Smooth muscle cell of the umbilical artery (primary cell): ENCODE measurements at places on chromosomes 5 and 9. TPM values are rescaled to one million over a fixed set of nuclear protein-coding genes. Genes with fewer than 3 reads are reported as not detected.

Gene HK3
- total RNA-seq = not detected in 2 replicates

Gene BICD2
- total RNA-seq = 45.1 and 77.2 TPM in 2 replicates

Gene SPAAR
- total RNA-seq = 0.14 TPM in 1 of 2 replicates, not detected in the other

Gene ADAMTS12
- total RNA-seq = 73.0 and 179 TPM in 2 replicates

Gene DNAH5
- 0.89 and 1.1 TPM in 2 replicates for total RNA-seq

Gene SPINK5
- not detected in 2 replicates for total RNA-seq

Gene C5orf63
- total RNA-seq = 1.2 and 1.5 TPM in 2 replicates

Gene OR1J2
- not detected in 2 replicates for total RNA-seq

Gene ZCCHC7
- total RNA-seq = 22.3 and 23.9 TPM in 2 replicates

Gene PRRT1B
- total RNA-seq = not detected in 2 replicates

Gene GABRB2
- total RNA-seq = 0.30 and 0.32 TPM in 2 replicates

Gene DIRAS2
- 0.78 and 3.6 TPM in 2 replicates for total RNA-seq

Gene FRMPD1
- total RNA-seq = under 0.01 and 0.05 TPM in 2 replicates

Gene FAM169A
- total RNA-seq = under 0.01 and 0.74 TPM in 2 replicates

Gene CDC20B
- total RNA-seq = not detected in 2 replicates

Gene PHF24
- 0.05 and 0.30 TPM in 2 replicates for total RNA-seq

Gene CCNG1
- total RNA-seq = 481 and 509 TPM in 2 replicates

Gene OCLN
- total RNA-seq = 0.59 and 0.74 TPM in 2 replicates

Gene SLC27A6
- total RNA-seq = under 0.01 and 0.32 TPM in 2 replicates

Gene LCN12
- total RNA-seq = 0.30 and 0.51 TPM in 2 replicates

Gene NPR3
- 1.2 and 2.1 TPM in 2 replicates for total RNA-seq

Gene SLC45A2
- under 0.01 TPM in 1 of 2 replicates, not detected in the other for total RNA-seq

Gene AK8
- under 0.01 and 0.14 TPM in 2 replicates for total RNA-seq

Gene WDR31
- 1.2 and 2.1 TPM in 2 replicates for total RNA-seq

Gene NKD2
- 0.59 TPM in 1 of 2 replicates, not detected in the other for total RNA-seq

Gene CD72
- 0.32 and 1.2 TPM in 2 replicates for total RNA-seq

Gene NEUROG1
- not detected in 2 replicates for total RNA-seq

Gene ASTN2
- 9.8 and 10.6 TPM in 2 replicates for total RNA-seq

Gene TEK
- total RNA-seq = 15.7 and 89.3 TPM in 2 replicates

Gene PFN3
- total RNA-seq = not detected in 2 replicates

Gene GRM6
- total RNA-seq = not detected in 2 replicates

Gene LRRC26
- not detected in 2 replicates for total RNA-seq

Gene TAF1L
- total RNA-seq = not detected in 2 replicates

Gene TAF11L6
- total RNA-seq = not detected in 2 replicates

Gene GRXCR2
- total RNA-seq = not detected in 2 replicates

Gene EQTN
- total RNA-seq = not detected in 2 replicates

Gene PCSK5
- total RNA-seq = 8.5 and 10.7 TPM in 2 replicates

Gene PRDM12
- total RNA-seq = 0.09 TPM in 1 of 2 replicates, not detected in the other

Gene EXOSC3
- 24.3 and 28.6 TPM in 2 replicates for total RNA-seq

Gene STK32A
- total RNA-seq = 0.83 and 3.0 TPM in 2 replicates

Gene TSSK1B
- 0.30 and 0.46 TPM in 2 replicates for total RNA-seq

Gene PCDHB10
- total RNA-seq = 0.42 and 0.59 TPM in 2 replicates

Gene FOCAD
- total RNA-seq = 55.2 and 129 TPM in 2 replicates

Gene HSPA9
- total RNA-seq = 405 and 424 TPM in 2 replicates

Gene NRG2
- total RNA-seq = under 0.01 and 0.28 TPM in 2 replicates
